Hypothalamus (tissue), 51 donors: ENCODE measurements at places on chromosomes 11 and 22.

- no peak for DNase-seq
These were observed 142.7 kb upstream of the CTSC start for GRCh38 chr11:88480223-88480622.

DNA sequence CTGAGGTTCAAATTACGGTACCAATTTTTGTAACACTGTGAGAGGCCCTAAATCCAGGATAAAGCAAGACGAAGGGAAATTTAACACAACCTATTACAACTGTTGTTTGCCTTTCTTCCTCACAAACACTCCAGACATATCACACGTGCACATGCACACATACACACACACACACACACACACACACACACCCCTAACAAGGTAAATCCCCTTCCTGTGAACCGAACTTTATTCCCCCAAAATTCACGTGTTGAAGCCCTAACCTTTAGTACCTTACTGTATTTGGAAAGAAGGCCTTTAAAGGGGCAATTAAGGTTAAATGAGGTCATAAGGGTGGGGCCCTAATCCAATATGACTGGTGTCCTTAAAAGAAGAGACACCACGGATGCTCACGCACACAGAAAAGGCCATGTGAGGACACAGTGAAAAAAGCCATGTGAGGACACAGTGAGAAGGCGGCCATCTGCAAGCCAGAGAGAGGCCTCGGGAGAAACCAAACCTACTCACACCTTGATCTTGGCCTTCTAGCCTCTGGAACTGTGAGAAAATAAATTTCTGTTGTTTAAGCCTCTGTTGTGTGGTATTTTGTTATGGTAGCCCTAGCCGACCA is 1.8 kb downstream of the SERGEF start:
- DNase-seq = no peak

DNA sequence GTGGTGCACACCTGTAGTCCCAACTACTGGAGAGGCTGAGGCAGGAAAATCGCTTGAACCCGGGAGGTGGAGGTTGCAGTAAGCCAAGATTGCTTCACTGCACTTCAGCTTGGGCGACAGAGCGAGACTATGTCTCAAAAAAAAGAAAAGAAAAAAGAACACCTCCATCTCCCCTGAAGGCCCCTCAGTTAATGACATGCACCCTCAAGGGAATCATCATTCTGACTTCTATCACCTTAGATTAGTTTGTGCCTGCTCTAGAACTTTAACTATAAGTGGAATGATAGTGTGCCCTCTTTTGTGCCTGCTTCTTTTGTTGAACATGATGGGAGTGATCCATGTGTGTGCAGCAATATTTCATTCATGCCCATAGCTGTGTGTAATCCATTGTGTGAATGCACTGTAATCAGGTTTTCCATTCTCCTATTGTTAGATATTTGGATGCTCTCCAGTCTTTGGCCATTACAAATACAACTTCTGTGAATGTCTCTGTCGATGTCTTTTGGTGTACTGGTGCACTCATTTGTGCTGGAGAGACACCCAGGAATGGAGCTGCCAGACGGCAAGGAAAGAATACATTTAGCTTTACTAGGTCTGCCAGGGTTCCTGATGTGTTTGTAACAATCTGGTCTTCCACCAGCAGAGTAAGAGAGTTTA is 883 bp upstream of the VPREB3 start:
- DNase-seq = no peak

- no peak for DNase-seq
These were observed 7.8 kb downstream of the GRAMD4 start for GRCh38 chr22:46627806-46628482.

DNA sequence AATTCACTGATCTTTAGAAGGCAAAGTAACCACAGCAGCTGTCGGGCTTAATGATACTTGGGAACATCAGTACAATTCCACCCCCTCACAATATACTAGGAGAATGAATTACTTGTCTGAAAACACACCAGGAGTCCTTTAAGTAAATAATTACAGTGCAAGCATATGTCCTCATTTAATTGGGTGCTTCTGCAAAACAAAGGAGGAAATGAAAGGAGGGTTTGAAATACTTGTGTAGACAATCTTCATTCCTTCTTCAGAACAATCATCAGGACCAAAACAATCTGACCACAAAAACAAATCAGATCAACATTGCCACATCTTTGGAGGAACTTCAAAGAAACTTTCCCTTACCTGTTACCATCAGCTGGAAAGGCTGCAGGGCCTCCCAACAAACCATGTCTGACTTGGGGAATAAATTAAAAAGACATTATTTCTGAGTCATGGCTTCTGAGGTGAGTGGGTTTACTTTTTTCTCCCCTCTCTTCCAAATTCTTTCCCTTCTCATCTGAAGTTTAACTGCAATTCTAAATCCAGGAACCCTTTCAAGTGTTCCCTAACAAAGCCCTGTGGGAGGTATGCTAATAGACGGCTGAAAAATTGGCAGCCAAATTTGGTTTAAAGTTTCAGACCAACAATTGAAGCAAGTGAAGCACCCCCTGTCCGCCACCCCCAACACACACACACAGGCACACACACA is 12.5 kb upstream of the CCDC117 start:
- DNase-seq = no peak

DNA sequence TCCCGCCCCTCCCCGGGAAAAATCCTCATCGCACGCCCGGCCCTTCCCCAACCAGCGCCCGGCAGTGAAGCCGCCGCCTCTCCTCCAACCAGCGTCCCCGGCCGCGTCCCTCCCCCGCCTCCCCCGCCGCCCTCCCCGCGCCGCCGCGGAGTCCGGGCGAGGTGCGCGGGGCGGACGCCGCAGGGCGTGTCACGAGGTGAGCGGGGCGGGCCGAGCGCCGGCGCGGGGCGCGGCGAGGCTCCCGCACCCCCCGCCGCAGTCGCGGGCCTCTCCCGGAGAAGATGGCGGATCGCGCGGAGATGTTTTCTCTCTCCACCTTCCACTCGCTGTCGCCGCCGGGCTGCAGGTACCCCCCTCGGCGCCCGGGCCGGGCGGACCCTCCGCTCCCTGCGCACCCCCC is at the start of gene MAPK8IP2:
Gene MAPK8IP2, plus strand, starts transcription at position 256 of the 400 bp plus-strand sequence. Its CDS starts 26 bp downstream, at position 282.
- no peak for DNase-seq

DNA sequence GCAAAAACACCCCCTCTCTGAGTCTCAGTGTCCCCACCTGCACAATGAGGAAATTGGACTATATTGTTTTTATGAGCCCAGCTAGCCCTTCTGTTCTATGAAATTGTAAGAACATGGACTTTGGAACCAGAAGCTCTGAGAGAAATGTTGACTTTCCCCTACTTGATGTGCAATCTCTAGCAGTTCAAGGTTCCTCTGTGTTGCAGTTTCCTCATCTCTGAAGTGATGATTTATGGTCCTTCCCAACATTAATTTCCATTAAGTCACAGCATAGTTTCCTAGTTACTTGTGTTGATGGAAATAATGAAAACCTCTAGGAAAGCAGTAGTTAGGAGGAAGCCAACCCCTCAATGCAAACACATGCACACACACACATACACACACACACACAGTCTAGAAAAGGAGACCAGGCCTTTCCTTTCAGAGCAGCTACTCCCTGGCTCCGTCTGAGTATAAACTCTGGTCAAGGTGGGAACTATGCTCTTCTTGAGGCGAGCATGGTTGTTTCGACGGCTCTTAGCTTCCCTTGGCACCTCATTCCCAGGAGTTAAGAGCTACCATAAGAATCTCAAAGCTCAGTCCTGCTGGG is 518.4 kb downstream of the SOX6 start:
- DNase-seq = no peak

DNA sequence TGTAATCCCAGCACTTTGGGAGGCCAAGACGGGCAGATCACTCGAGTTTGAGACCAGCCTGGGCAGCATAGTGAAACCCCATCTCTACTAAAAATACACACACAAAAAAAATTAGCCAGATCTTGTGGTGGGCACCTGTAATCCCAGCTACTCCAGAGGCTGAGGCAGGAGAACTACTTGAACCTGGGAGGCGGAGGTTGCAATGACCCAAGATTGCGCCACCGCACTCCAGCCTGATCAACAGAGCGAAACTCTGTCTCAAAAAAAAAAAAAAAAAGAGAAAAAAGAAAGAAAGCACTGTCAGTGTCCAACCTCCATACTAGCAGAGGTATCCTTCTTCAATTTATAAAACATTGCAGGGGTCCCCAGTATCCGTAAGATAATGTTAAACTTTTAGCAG is 17.8 kb downstream of the RAB6A start:
- no peak for DNase-seq

- DNase-seq = no peak
These were observed 649.9 kb upstream of the LUZP2 start for GRCh38 chr11:23846902-23847422.

- DNase-seq = no peak
These were observed 27.6 kb upstream of the SLC35C1 start for GRCh38 chr11:45777127-45777969.

DNA sequence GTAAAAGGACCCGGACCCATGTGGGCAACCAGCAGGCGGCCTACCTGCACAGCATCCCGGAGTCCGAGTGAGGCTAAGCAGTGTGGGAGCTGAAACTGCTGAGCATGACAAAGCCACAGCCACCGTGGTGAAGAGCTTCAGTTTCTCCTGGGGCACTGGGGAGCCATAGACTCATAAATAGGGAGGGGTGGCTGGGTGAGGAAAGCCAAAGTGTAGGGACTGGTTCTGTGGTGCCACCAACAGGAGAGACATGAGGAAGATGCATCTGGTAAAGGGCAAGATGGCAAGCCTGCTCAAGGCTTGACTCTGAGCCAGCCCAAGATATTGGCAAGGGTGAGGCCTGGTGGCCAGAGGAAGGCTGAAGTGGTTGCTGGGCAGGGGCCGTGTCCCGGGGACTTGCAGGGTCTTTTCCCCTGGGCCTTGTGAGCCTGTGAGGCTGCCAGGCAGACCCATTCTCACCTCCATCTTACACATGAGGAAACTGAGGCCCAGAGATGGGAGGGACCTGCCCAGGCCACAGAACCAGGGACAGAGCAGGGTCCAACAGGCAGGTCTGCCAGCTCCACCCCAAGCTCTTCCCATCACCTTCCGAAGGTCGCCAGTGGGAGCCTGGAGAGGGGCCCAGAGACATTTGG is 30.4 kb downstream of the CYTH4 start:
- DNase-seq = no peak

GRCh38 chr22:28048529-28048928 is 129.5 kb upstream of the PITPNB start:
- DNase-seq = no peak

DNA sequence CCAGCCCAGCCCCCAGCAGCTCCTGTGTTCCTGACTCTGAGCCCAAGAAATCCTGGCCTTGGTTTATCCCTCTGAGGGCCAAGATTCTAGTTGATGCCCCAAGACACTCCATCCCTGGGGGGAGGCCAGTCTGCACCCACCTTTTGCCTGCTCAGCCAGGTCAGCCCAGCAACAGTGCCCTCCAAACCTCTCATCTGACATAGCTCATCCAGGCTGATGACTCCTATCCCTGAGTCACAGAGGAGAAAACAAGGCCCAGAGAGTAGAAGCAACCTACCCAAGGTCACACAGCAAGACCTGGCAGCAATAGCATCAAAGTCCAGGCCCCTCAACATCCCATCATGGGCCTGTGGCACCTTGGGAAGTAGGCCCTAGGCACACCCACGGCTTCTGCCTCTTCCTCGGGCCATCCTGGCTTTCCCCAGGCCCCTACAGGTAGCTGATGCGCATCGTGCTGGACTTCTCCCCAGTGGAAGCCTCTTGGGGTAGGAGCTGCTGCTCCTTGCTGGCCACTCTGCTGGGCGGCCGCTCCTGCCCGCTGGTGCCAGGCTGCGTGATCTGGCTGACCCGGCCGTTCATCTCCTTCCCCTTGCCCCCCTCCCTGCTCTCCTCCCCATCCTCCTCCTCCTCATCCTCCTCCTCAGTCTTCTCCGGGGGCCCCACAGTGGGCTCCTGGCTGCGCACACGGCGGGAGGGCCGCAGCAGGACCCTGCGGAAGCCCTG is 6.0 kb downstream of the SSTR3 start:
- DNase-seq = no peak

GRCh38 chr11:122209619-122210366 is 93.8 kb upstream of the BLID start:
- DNase-seq = peak; percentile 65

GRCh38 chr11:92859156-92859690 is 110.2 kb upstream of the MTNR1B start:
- peak; percentile 5 for DNase-seq

DNA sequence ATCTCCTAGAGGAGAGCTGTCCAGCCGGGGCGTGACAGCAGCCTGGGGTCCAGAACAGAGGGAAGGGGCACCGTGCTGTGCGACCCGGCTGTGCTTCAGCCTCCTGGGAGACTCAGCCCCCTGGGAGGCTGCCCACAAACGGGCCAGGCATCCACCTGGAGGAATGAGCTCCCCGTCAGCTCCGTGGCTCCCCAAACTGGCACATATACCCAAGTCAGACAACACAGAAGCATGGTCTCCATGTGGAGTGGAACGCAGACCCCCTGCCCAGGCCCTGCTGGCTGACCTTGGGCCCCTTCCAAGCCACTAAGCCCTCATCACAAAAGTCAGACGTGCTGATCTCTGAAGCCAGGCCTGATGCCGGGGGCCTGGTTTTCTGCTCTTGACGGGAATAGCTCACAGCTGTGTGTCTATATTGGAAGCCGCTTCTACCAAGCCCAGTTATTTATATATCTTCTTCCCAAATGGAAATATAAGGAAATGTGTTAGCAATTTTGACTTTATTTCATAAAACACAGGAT is 91.7 kb downstream of the BRD1 start:
- no peak for DNase-seq

GRCh38 chr11:119433358-119433725 is 10.4 kb upstream of the THY1 start:
- no peak for DNase-seq

GRCh38 chr11:65592858-65593517 is 2.6 kb downstream of the KCNK7 start:
- DNase-seq = no peak

DNA sequence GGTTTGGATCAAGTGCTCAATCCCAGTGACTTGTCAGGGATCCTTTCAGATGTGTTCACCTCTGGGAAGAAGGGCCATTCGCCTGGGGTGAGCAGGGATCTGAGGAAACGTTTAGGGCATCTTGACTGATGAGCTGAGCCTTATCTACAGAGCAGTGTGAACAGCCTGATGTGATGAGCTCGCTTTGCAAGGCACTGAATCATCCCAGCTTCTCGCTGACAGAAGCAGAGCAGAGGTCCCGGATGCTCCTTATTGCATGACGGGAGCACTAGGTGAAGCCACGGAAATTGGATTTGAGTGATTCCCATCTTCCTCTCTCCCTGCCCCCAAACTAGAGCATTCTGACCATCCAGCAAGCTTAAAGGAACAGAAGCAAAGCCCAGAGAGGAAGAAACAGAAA is 46.5 kb downstream of the SEZ6L start:
- DNase-seq = no peak

GRCh38 chr11:66720223-66720898 is 8.7 kb downstream of the SPTBN2 start:
- DNase-seq = peak; percentile 28
